Cardiac muscle cell (in vitro differentiated cells and primary cell): ENCODE measurements at places on chromosomes 7 and 10. TPM values are rescaled to one million over a fixed set of nuclear protein-coding genes. Genes with fewer than 3 reads are reported as not detected.

The COL13A1 gene
- total RNA-seq = 72.3 and 150 TPM in 2 replicates

The VGF gene
- 0.99 and 1.2 TPM in 2 replicates for total RNA-seq

The BLNK gene
- not detected in 2 replicates for total RNA-seq

The PCLO gene
- 0.67 and 1.1 TPM in 2 replicates for total RNA-seq

The HOXA4 gene
- 0.14 TPM in 1 of 2 replicates, not detected in the other for total RNA-seq

The SYT15 gene
- 0.27 and 1.1 TPM in 2 replicates for total RNA-seq

The FIGNL1 gene
- total RNA-seq = 7.9 and 8.9 TPM in 2 replicates

The SFTPD gene
- total RNA-seq = 0.15 and 1.1 TPM in 2 replicates

- no peak overlapping the region for H3K27ac ChIP-seq
- H3K36me3 ChIP-seq = peaks cover 2% of the 10 kb centered on the region
- H3K27me3 ChIP-seq = no peaks in the 10 kb centered on the region
- no peak for DNase-seq
- H3K4me1 ChIP-seq = no peaks in the 10 kb centered on the region
- no peak overlapping the region for H3K4me3 ChIP-seq
Observed at GRCh38 chr10:35079763-35080162, 10.4 kb downstream of the CUL2 start.

DNA sequence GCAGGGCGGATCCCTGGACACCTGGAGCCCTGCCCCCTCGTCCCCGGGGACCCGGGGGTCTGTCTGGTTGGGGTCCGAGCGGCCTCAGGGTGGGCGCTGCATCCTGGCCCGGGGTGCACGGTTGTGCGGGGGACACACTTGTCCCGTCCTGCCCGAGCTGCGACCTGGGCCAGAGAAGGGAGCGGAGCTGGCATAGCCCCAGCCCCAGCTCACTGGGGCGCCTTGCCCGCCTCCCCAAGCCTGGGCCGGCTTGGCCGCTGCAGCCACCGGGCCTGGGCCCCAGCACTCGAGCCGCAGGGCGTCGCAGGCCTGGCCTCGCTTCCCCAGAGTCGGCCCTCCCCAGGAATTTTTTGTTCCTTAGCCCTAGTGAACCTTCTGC is 54.5 kb downstream of the GLRX3 start:
- no peaks in the 10 kb centered on the region for H3K36me3 ChIP-seq
- peak overlapping the region; percentile 53 for H3K4me3 ChIP-seq
- H3K4me1 ChIP-seq = peaks cover 14% of the 10 kb centered on the region

DNA sequence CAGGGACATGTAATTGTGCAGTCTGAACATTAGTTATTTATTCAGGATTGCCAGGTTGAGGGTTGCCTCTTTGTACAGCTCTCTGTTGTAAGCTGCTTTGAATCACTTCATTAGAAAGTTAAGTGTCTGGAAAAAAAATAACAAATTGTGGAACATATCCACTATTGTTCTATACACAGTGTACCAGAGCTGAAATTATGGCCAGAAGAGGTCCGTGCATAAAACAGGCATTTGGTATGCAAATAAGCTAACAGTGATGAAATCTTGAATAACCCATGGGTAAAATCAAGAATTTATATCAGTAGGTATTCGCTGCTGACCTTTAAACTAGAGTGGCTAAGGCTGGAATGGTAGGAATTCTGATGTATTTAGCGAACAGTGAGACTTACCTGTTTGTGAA is 152.1 kb downstream of the LHFPL3 start:
- H3K4me1 ChIP-seq = no peaks in the 10 kb centered on the region
- no peak for DNase-seq
- H3K4me3 ChIP-seq = no peak overlapping the region
- no peak overlapping the region for H3K27ac ChIP-seq

- H3K27me3 ChIP-seq = no peaks in the 10 kb centered on the region
- H3K27ac ChIP-seq = peak overlapping the region; percentile 94
- peaks cover 54% of the 10 kb centered on the region for H3K4me1 ChIP-seq
- H3K36me3 ChIP-seq = no peaks in the 10 kb centered on the region
- no peak overlapping the region for H3K4me3 ChIP-seq
Observed at GRCh38 chr7:101947899-101948298, 130.5 kb downstream of the CUX1 start.

DNA sequence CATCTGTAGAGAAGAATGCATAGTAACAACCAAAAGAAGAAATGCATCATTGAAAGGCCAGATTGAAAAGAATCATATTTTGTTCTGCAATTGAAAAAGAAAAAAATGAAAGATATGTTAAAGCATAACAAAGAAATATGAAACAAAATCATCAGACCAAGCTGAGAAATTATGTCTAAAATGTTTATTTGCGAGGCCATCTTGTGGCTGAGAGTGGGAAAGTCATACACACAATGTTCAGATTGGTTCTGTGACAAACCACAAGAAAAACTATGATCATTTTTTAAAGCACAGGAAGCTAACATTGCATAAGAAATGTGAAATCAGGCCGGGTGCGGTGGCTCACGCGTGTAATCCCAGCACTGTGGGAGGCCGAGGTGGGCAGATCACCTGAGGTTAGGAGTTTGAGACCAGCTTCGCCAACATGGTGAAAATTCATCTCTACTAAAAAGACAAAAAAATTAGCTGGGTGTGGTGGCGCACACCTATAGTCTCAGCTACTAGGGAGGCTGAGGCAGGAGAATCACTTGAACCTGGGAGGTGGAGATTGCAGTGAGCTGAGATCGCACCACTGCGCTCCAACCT is 36.6 kb downstream of the ABCB5 start:
- H3K27ac ChIP-seq = no peak overlapping the region
- H3K36me3 ChIP-seq = no peaks in the 10 kb centered on the region
- no peaks in the 10 kb centered on the region for H3K4me1 ChIP-seq
- H3K27me3 ChIP-seq = no peaks in the 10 kb centered on the region
- H3K4me3 ChIP-seq = no peak overlapping the region
- DNase-seq = peak; percentile 10

- no peaks in the 10 kb centered on the region for H3K4me1 ChIP-seq
- H3K27me3 ChIP-seq = no peaks in the 10 kb centered on the region
- H3K4me3 ChIP-seq = no peak overlapping the region
- DNase-seq = no peak
- H3K36me3 ChIP-seq = peaks cover 39% of the 10 kb centered on the region
Observed at GRCh38 chr10:79292891-79293746, 54.1 kb upstream of the PPIF start.

- no peak overlapping the region for H3K4me3 ChIP-seq
- H3K27me3 ChIP-seq = no peaks in the 10 kb centered on the region
- H3K4me1 ChIP-seq = no peaks in the 10 kb centered on the region
- no peak overlapping the region for H3K27ac ChIP-seq
- DNase-seq = no peak
Observed at GRCh38 chr7:80643336-80643915, 5.0 kb downstream of the CD36 start.

GRCh38 chr7:42479816-42480633 is 243.0 kb upstream of the GLI3 start:
- no peak for DNase-seq
- H3K27ac ChIP-seq = no peak overlapping the region
- no peak overlapping the region for H3K4me3 ChIP-seq
- no peaks in the 10 kb centered on the region for H3K36me3 ChIP-seq
- no peaks in the 10 kb centered on the region for H3K27me3 ChIP-seq
- H3K4me1 ChIP-seq = peaks cover 9% of the 10 kb centered on the region

DNA sequence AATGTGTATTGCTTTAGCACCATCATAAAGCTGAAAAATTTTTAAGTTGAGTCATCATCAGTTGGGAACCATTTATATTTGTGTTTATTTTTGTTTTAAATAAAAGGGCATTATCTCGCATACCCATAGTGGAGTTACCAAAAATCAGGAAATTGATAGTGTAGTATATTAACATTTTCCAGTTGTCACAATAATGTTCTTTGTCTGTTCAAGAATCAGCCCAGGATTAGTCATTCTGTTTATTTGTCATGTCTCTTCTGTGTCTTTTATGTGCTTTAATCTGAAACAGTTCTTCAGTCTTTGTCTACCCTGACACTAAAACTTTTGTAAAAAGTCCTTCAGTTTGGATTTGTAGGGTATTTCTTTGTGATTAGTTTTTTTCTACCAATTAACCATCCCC is 827.8 kb upstream of the ZWINT start:
- peaks cover 8% of the 10 kb centered on the region for H3K4me1 ChIP-seq
- H3K27me3 ChIP-seq = no peaks in the 10 kb centered on the region
- no peak overlapping the region for H3K27ac ChIP-seq
- H3K4me3 ChIP-seq = no peak overlapping the region
- no peaks in the 10 kb centered on the region for H3K36me3 ChIP-seq
- no peak for DNase-seq

DNA sequence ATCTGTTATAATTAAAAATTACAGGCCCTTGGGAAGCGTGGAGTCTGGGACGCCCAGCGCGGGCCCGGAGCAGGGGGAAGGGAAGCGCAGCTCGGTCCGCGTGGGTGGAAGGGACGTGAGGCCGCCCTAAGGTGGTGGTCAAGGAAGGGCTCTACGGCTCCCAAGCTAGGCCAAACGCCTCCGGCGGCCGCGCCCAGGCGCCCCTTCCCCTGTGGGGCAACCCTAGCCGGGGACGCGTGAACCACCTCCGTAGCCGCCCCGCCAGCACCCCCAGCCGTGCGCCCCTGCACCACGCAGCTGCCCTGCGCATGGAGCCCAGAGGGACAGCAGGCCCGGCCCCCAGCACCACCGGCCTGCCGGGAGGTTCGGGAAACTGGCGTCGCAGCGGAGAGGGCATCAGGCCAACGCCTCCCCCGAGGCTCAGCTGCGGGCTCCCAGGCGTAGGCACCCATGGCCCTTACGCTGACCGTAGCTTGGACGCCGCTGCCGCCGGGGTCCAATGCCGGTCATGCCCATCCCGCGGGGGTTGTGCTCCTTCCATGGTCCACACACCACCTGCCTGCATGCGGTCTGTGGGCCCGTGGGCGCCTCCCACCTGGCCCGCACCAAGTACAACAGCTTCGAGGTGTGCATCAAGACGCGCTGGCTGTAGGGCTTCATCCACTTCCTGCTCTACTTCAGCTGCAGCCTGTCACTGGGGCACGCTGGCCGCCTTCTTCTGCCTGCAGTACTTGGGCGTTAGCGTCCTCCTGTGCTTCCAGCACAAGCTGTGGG is 166.7 kb downstream of the SEPTIN7 start:
- H3K4me1 ChIP-seq = no peaks in the 10 kb centered on the region
- no peaks in the 10 kb centered on the region for H3K36me3 ChIP-seq
- no peak overlapping the region for H3K4me3 ChIP-seq
- H3K27ac ChIP-seq = no peak overlapping the region

GRCh38 chr10:110600487-110601101 is 33.1 kb downstream of the SMC3 start:
- peaks cover 56% of the 10 kb centered on the region for H3K36me3 ChIP-seq
- H3K27ac ChIP-seq = no peak overlapping the region
- no peaks in the 10 kb centered on the region for H3K27me3 ChIP-seq
- no peak overlapping the region for H3K4me3 ChIP-seq
- no peaks in the 10 kb centered on the region for H3K4me1 ChIP-seq

GRCh38 chr10:104117839-104118323 is 4.1 kb upstream of the SFR1 start:
- DNase-seq = peak; percentile 66
- no peaks in the 10 kb centered on the region for H3K27me3 ChIP-seq
- H3K4me3 ChIP-seq = no peak overlapping the region
- H3K36me3 ChIP-seq = no peaks in the 10 kb centered on the region
- peaks cover 8% of the 10 kb centered on the region for H3K4me1 ChIP-seq
- no peak overlapping the region for H3K27ac ChIP-seq

DNA sequence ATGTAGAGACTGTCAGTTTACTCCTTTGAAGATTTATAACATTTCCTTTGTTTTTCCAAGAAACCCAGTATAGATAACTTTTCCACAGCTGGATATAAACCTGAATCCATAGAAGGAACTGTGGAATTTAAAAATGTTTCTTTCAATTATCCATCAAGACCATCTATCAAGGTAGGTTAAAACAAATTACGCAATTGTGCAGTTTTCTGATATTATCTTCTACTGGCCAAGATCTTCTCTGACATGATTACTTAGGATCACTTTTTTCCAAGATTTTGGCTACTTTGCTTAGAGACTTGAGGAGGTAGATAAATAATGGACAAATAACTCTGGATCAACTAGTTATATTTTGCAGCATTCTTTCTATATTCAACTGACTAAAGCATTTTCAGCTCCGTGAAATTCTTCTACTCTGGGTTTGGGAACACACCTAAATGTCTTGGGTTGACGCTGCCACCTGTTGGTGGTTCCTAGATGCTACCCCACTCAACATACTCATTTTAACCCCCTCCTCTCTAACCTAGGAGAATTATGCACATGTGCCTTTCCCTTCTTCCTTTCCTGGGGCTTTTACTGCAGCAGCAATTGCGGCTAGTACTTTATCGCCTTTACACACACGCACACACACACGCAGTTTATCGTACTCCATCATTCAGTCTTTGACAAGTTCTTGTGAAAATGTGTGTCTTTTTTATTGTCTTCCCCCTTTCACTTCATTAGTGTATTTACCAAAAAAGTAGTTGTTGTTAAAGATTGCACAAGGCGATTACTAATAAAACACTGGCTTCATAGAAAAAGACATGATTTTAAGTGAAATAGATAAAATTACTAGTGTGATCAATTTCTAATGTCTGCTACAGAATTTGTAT is 32.7 kb downstream of the ABCB5 start:
- DNase-seq = peak; percentile 29
- H3K4me1 ChIP-seq = no peaks in the 10 kb centered on the region
- no peaks in the 10 kb centered on the region for H3K27me3 ChIP-seq
- H3K4me3 ChIP-seq = no peak overlapping the region

GRCh38 chr10:94630017-94630688 is 53.4 kb upstream of the CYP2C18 start:
- no peaks in the 10 kb centered on the region for H3K27me3 ChIP-seq
- H3K27ac ChIP-seq = no peak overlapping the region
- no peaks in the 10 kb centered on the region for H3K36me3 ChIP-seq
- H3K4me3 ChIP-seq = no peak overlapping the region
- peak; percentile 48 for DNase-seq

DNA sequence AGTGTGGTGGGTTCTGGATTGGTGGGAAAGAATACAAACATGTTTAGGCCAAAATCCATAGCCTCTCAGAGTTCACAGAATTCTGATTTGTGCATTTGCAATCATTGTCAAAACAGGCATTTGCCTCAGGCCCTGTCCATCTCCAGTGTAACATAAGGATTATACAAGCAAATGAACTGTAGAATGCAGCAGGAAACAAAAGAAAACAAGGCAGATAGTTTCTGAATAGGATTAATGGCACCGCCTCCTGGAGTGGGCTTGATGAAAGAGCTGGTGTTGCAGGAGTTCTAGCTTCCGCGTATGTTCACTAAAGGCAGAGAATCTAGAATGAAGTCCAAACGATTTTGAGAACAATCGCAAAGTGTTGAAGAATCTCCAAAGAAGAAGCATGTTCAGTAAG is 11.3 kb upstream of the MPP7 start:
- no peak for DNase-seq
- no peaks in the 10 kb centered on the region for H3K4me1 ChIP-seq
- H3K27me3 ChIP-seq = no peaks in the 10 kb centered on the region
- no peaks in the 10 kb centered on the region for H3K36me3 ChIP-seq
- no peak overlapping the region for H3K4me3 ChIP-seq

DNA sequence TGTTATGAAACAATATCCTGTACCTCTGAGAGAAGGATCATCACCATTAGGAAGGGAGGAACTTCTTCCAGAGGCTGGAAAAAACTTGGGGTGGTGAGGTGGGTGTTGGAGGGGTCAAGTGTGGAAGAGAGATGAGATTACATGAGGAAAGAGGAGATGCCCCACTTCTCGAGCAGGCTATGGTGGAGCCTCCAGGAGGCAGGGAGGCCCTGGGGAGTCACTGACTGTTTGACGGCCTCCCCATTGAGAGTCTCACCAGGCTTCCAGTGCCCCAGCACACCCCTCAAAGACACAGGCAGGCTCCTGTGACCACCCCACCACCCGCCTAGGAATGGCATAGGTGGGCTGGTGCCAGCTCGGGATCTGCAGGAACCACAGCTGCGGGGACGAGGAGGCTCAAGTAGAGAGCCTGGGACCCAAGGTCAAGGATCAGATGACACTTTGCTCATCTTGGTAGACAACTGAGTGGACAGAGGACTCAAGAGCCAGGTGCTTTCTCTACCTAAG is 185.3 kb upstream of the GDF10 start:
- H3K27me3 ChIP-seq = no peaks in the 10 kb centered on the region
- DNase-seq = no peak
- H3K36me3 ChIP-seq = no peaks in the 10 kb centered on the region
- H3K27ac ChIP-seq = no peak overlapping the region
- H3K4me1 ChIP-seq = no peaks in the 10 kb centered on the region
